Stimulated activated CD4-positive, alpha-beta T cell treated with anti-CD3 and anti-CD28 coated beads, Interleukin-1b, Interleukin-23, amount 100 ng/mL, for 1 hour (primary cell): ENCODE measurements at places on chromosomes 11 and 22.

DNA sequence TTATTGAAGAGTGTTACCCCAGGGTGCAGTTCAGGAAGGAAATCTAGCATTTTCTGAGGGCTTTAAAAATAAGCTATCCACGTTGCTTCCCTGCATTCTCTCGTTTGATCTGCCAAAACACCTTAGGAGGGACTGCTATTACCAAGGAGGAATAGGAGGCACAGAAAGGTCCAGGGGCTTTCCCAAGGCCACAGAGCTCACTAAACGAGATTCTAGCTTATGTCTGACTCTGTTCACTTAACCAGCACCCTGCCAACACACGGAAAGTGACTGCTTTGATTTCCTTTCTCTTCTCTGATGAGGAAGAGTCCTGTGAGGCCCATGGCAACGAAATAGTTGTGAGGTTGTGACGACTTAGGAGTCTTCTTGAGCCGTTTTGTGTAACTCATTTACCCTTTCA lies 3.4 kb upstream of the PTPN5 start:
- no peak for DNase-seq

- DNase-seq: no peak
Measured at GRCh38 chr11:65498042-65498726, 661 bp upstream of the MALAT1 start.

DNA sequence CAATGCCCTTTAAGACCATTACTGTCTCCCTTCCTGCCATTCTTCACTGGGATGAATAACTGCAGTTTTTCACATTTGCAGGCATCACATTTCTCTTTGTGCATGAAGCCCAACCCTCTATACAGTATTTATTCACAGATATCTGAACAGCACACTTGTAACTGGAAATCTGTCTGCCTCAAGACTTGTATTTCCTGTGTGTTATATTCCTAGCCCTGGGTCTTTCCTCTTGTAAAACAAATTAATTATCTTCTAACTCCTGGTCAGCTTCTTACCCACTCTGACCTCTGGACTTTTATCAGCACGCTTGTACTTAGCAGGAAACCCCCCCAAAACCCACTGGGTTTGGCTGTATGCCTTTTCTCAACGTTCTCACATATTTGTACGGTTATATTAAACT lies 2.0 kb downstream of the CSRP3 start:
- DNase-seq: no peak

- DNase-seq: no peak
Measured at GRCh38 chr11:108392353-108392752, 75.0 kb downstream of the C11orf65 start.

- no peak for DNase-seq
Measured at GRCh38 chr11:65892661-65893317, 2.3 kb downstream of the CCDC85B start.

- no peak for DNase-seq
Measured at GRCh38 chr11:124207102-124207792, 24.1 kb downstream of the OR10D3 start.

- DNase-seq: no peak
Measured at GRCh38 chr11:33700063-33700501, 544 bp downstream of the C11orf91 start.

- no peak for DNase-seq
Measured at GRCh38 chr11:21254055-21254454, 584.7 kb downstream of the NELL1 start.

- no peak for DNase-seq
Measured at GRCh38 chr11:72736452-72737069, 15.6 kb downstream of the ARAP1 start.

DNA sequence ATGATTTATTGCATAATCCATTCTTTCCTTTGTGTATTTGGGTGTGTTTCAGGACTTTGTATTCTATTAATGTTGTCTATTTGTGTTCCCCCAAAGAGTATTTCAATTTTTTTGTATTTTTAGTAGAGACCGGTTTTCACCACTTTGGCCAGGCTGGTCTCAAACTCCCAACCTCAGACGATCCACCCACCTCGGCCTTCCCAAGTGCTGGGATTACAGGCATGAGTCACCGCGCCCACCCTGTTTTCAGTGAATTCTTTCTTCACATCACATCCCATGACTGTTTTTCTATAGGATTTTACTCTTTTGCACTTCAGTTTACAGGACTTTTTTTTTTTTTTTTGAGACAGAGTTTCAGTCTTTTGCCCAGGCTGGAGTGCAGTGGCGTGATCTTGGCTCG lies 46.3 kb downstream of the RBX1 start:
- DNase-seq: no peak

- DNase-seq: no peak
Measured at GRCh38 chr11:106030609-106031008, 8.6 kb upstream of the MSANTD4 start.

GRCh38 chr11:79758325-79758724 lies 317.5 kb upstream of the TENM4 start:
- DNase-seq: no peak

- no peak for DNase-seq
Measured at GRCh38 chr22:38219632-38220031, 17.8 kb downstream of the MAFF start.

DNA sequence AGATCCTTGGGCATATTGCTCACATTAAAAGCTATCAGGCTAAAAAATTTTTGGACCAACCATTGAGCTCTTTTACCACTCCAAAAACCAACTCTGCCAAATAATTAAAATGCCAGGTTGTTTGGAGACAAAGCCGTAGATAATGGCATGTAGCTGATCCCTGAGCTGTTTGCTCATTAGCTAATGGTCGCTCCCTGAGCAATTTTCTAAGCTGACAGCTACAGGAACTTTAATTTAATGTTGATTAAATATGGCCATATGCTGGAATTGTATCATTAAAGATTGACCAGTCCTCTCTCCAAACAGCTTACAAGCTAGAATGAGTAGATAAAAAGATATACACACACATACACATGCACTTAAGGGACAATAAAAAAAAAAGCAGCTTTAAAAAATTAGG lies 216.2 kb upstream of the ARHGAP20 start:
- no peak for DNase-seq
